Activated CD8-positive, alpha-beta memory T cell treated with anti-CD3 and anti-CD28 coated beads, Interleukin-2, amount 50 U/mL, for 4 hours (primary cell): ENCODE measurements at places on chromosomes 2 and 18.

- no peak for DNase-seq
Measured at GRCh38 chr2:30756051-30756719, 51.1 kb downstream of the CAPN13 start.

DNA sequence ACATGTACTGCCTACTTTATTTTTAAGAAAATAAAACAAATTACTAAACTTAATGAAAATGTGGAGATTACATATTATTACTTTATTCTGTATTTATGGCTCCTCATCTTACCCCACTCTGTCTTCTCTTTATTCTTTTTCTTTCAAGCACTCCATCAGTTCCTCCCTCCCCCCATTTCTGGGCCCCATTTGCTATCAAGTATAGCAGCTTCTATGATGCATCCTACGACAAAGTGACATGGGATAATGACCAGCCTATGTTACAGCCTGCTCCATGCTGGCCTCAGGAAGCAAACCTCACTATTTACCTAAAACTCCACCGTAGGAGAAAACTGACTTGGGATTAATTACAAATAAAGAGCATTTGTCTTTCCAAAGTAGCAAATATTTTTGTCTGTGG is 58.8 kb downstream of the RND3 start:
- no peak for DNase-seq

DNA sequence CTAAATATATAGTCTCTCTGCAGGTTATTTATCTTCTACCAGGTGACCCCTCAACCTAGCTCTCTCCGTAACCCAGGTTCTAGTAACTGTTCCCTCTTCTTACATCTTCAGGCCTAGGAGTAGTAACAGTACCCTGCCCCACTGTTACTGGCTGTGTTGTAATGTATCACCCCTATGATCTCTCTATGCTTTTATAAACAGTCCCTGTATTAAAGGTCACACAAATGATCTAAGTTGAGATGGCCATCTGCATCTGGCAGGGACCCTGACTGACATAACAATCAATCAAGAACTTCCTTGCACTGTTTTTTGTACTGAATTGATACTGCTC is 219.7 kb upstream of the STK17B start:
- DNase-seq, result no peak

DNA sequence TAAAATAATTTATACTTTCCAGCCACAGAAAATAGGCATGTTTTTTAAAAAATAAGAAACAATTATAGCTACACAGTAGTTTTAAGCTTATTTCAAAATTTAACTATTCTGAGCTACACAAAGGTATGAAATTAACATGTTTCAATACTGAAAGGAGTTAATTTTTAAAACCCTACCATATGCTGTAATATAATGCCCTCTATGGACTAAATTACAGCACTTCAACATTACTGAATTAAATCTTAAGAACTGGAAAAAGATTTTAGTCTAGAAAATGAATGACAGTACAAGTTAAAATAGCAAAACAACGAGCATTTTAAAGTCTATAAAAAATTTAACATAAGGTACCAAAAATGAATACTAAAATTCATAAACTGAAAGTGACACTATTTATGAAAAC is 36.3 kb downstream of the RTN4 start:
- DNase-seq, result no peak

- no peak for DNase-seq
Measured at GRCh38 chr2:241199897-241200821, 11.7 kb downstream of the ANO7 start.
